ENCODE measurements at places on chromosomes 11 and 22. TPM values are rescaled to one million over a fixed set of nuclear protein-coding genes. Genes with fewer than 3 reads are reported as not detected.

DNA sequence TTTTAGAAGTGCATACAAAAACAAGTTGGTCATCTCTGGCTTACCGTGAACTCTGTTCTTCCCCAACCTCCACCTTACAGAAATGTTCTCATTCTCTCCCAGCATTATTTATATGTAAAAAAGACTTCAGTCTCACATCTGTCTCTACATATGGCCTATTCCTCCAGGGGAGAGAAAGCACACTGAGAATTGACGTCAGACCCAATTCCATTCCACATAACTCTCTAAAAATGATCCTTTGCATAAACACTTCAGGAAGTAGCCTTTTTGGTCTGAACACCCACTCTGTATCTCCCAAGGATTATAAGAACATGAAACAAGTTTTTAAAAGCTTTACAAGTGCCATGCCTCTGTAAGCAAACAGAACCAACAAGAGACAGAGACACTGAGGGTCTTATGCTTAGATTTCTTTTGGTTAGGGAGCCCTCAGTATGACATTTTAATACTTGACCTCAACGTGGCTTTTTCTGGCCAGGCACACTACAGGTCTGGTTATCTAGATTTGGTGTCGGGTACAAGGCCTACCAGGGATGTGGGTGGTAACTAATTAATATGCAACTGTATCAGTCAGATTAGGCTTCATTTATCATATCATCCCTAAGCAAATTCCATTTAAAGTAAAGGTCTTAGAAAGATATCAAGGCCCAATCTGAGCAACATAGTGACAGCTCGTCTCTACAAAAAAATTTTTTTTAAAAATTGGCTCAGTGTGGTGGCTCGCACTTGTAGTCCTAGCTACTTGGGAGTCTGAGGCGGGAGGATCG is 48.5 kb upstream of the PPP2R1B start:
- peak; percentile 32 for DNase-seq

DNA sequence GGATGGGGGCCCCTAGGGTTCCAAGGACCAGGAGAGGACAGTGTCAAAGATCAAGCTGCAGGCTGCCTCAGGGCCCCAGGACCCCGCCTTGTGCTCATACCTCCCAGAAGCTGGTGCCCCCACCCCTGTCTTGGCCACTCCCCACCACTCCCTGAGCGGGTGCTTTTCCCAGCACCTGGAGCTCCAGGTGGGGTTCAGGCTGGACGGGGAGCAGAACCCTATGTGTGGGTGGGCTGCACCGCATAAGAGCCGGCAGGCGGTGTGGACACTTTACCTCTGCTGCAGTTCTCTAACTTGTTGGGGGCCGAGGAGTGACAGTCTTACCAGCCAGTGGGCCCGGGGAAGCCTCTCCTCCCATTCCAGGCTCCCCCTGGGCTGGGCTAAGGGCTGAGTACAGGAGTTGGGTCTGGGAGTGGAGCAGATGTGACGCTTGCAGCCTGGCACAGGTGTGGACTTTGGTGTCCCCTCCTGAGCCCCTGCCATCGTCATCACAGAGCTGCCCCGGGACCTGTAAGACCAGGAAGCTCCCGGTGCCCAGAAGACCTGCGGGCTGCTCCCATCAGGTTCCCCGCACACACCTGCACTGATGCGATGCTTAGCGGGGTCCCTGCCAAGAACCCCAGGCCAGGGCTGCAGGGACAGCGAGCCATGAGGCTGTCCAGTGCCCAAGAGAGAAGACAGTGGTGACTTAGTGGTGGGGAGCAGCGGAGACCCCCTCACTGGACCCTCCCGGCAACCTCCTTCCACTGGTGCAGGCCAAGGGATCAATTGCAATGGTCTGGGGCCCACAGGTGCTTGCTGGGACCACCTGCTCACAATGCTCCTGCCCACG is 674.5 kb downstream of the BRD1 start:
- DNase-seq: no peak

DNA sequence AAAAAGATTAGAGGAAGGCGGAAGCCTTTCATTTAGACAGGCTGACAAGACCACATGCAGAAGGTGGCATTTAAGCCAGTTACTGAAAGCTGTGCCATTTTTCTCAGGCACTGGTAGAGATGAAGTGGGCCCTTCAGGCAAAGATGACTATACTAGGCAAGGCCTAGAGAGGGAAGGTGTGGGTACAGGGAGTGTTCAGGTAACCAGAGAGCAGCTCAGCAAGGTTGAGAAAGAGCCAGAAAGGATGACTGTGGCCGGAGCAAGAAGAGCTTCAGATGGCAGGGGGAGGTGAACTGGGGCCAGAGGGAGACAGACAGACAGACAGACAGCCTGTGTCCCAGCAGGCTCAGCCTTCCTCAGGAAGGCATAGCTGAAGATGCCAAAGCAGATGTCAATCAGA is 88.1 kb upstream of the NARS2 start:
- no peak for DNase-seq

- DNase-seq: peak; percentile 68
Measured at GRCh38 chr11:92225568-92226330, 1.1 kb downstream of the FAT3 start.

GRCh38 chr11:64675450-64676260 is 47.3 kb downstream of the NRXN2 start:
- DNase-seq: peak; percentile 84

The FAM111B gene
- total RNA-seq: 12.0 TPM

The LSP1 gene
- total RNA-seq: 84.2 TPM

All from tongue (tissue), 3 donors.